Glomerular endothelial cell (primary cell): ENCODE measurements at places on chromosomes 2 and 18. TPM values are rescaled to one million over a fixed set of nuclear protein-coding genes. Genes with fewer than 3 reads are reported as not detected.

DNA sequence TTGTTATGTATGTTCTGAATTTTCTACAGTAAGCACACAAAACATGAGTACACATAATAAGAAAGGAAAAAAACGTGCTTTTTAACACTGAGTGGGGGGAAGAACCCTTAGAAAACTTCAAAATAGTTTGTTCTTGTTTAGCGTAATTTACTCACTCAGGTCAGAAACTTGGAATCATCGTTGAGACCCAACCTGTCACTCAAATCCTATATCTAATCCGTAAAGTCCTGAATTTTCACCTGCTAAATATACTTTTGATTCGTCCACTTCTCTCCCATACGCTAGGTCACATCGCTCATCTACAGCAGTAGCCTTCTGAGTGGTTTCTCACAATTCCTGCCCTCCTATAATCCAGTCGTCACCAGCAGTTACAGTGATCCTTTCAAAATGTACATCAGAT, 767 bp downstream of the TPRKB start:
- no peak for DNase-seq

SLC5A7 gene
- not detected in 2 replicates for total RNA-seq

GRCh38 chr18:79588636-79589481, 90.7 kb upstream of the CTDP1 start:
- DNase-seq = no peak

HOXD13 gene
- total RNA-seq = not detected in 2 replicates

LAMA1 gene
- total RNA-seq = 2.5 and 3.1 TPM in 2 replicates

DNA sequence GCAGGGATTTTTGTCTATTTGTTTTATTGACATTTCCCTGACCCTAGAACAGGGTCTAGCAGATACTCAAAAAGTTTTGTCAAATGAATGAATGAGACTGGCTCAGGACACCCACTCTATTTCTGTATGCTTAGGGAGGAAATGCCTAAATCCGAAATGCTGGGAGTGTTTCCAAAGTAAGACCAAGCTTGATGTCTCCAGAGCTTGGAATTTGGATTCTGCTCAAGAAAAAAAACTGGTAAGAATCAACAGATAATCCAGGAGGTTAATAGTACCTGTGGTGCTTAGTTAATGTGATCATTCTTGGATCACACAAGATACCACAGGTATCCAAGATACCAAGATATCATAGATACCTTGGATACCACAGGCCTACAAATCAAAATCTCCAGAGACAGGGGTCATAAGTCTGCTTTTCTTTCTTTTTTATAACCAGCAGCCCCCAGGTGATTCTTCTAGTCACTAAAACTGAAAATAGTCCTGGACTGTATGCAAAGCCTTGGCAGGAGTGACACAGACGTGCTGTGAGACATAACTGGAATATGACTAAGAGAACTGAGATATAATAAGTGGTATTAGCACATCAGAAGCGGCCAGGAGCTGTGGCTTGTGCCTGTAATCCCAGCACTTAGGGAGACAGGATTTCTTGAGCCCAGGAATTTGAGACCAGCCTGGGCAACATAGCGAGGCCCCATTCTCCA, 39.9 kb upstream of the SP3 start:
- DNase-seq = no peak

GRCh38 chr2:187617905-187618304, 63.7 kb upstream of the TFPI start:
- no peak for DNase-seq

SKA1 gene
- total RNA-seq = 1.7 and 9.8 TPM in 2 replicates

GRCh38 chr18:61581578-61582201, 248.5 kb downstream of the CDH20 start:
- DNase-seq = no peak

SERPINB13 gene
- not detected in 2 replicates for total RNA-seq

MPV17 gene
- 103 and 117 TPM in 2 replicates for total RNA-seq

SLC9A2 gene
- 0.06 TPM in 1 of 2 replicates, not detected in the other for total RNA-seq

DNA sequence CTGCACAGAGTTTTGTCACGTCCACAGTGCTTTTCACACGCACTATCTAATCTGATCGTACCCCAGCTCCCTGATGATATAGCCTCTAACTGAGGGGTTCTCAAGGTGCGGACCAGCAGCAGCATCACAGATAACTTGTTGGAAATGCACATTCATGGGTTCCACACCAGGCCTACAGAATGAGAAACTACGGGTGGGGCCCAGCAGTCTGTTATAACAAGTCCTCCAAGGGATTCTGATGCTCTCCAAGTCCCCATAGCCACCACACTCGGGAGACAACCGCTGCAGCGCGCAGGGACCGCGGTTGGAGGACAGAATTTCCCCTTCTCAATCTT, 745 bp upstream of the BZW1 start:
- no peak for DNase-seq

NT5DC4 gene
- not detected in 2 replicates for total RNA-seq

DNA sequence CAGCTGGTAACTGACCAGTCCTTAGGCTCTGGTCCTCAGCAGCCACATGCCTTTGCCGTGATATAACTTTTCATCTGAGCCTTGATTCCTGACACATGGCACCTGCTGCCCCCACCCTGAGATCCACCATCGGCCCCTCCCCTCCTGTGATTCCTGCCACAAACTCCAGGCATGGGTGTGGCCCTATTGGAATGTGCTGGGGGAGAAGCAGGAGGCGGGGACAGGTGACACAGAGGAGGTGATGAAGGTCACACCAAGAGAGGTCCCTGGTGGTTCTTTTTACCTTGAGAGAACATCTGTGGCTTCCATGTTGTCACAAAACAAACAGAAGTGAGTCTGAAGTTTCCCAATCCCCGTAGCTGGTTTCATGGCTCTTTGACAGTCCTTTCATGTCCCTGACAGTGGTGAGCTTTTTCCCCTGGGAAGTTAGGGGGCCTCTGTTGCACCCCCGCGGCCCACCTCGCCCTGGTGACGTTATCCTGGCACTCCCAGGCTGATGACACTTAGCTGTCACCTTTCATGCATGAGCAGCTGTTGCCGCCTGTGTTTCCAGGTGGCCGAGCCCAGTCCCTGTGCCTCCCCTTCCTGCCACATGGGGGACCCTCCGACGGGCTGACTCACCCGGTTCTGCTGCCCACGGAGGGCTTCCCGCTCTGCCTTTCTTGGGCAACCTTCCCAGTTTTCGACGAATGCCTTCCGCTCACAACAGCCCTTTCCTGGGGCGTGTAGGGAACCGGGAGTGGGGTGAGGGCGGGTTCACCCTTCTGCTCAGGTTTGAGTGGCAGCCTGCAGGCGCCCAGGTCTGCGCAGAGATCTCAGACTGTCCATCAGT, 66.3 kb upstream of the GLI2 start:
- DNase-seq = no peak
